ENCODE measurements at places on chromosomes 16 and 17. TPM values are rescaled to one million over a fixed set of nuclear protein-coding genes. Genes with fewer than 3 reads are reported as not detected.

The RUNDC3A gene
- 5.9 TPM for total RNA-seq

The VPS9D1 gene
- total RNA-seq, result 10.1 TPM

The HNF1B gene
- not detected for total RNA-seq

The KRT36 gene
- not detected for total RNA-seq

The MARVELD3 gene
- total RNA-seq, result 1.9 TPM

The MMP28 gene
- total RNA-seq, result 3.5 TPM

The KRT9 gene
- not detected for total RNA-seq

The SNX20 gene
- total RNA-seq, result 0.41 TPM

The KRTAP2-3 gene
- not detected for total RNA-seq

The PROCA1 gene
- total RNA-seq, result 0.21 TPM

The ITFG1 gene
- 78.2 TPM for total RNA-seq

The ELMO3 gene
- total RNA-seq, result 4.0 TPM
